Frontal cortex (tissue), 4 donors: ENCODE measurements at places on chromosomes 11 and 22.

DNA sequence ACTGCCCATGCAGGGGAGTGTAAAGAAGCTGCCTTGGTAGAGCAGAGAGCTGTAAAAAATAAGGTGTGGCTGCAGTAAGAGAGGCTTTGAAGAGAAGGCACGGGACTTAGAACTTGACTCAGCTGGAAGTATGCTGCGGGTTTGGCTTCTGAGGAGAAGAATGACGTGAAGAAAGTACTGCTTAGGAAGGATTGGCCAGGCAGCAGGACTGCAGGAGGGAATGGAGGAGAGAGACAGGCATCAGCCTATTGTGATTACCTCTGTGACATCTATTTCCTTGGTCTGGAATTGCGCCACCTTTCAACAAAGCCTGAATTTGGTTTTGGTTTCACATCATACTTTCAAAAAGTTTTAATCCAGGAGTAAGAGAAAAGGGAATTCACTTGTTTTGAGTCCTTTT lies 22.5 kb downstream of the PRRG4 start:
- no peak for DNase-seq

DNA sequence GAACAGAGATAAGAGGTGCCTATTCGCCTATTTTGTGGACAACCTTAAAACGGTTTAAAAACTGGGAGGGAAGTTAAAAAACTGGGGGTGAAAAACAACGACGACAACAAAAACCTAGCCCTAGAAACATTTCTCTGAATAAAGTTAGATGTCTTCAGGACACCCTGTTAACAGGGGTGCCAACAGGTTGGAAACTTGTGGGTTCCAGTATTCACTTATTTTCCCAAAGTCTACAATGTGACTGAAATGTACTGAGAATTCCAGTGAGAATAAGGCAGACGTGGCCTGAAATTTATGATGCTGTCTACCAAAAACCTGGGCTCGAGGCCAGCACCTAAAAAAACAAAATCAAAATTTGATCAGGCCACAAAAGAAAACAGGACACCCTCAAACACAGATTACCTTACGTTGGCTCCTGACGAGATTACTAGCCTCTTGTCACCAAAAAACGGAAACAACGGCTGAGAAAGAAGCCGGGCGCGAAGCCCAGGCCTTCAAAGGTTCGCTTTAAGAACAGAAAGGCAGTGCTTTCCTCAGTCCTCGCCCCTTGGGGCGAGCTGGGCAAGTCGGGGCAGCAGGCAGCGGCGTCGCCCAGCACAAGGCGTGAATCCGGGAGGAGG lies 906 bp downstream of the CCDC90B start:
- no peak for DNase-seq

DNA sequence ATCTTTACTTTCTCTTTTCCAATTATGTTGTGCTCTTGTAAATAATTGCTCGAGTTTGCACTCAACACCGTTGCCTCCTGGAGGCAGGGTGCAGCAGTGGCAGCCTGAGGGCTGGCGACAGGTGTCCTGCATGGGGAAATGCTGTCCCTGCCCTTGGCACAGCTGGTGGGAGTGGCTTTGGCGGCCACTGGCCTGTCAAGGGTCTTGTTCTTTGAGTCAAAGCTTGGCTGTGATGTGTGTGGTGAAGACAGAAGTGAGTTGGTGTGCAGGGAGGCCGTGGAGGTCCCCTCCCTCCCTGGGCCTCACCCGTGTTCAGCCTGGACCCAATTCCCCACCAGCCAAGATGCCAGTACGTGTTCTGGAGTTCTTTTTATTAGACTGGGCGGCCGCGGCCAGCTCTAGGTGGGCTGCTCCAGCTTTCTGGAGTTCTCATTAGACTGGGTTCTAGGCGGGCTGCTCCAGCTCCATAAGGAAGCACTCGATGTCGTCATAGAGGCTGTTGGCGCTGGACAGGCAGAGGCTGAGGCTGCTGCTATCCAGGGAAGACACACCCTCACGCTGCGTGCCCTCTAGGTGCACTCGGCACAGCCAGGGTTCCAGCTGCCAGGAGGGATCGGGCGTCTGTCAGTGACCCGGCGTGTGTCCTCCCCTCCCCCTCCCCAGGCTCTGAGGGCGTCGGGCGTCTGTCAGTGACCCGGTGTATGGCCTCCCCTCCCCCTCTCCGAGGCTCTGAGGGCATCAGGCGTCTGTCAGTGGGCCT lies 3.4 kb downstream of the IRF7 start:
- no peak for DNase-seq

GRCh38 chr22:36493690-36494110 lies 12.3 kb upstream of the TXN2 start:
- DNase-seq, result no peak

GRCh38 chr22:19722982-19723231 lies 432 bp upstream of the GP1BB start:
- DNase-seq, result no peak
